Endothelial cell of umbilical vein (primary cell): ENCODE measurements at places on chromosomes 1 and 21.
A peak's percentile ranks its signal among the peaks of the same experiment; 100 is the strongest.

- DNase-seq = no peak
Measured at GRCh38 chr1:86551305-86551704, 4.4 kb downstream of the CLCA4 start.

- DNase-seq = no peak
Measured at GRCh38 chr1:6998267-6998666, 213.0 kb downstream of the CAMTA1 start.

- DNase-seq = peak; percentile 75
Measured at GRCh38 chr1:39539252-39539790, 37.3 kb downstream of the PABPC4 start.

DNA sequence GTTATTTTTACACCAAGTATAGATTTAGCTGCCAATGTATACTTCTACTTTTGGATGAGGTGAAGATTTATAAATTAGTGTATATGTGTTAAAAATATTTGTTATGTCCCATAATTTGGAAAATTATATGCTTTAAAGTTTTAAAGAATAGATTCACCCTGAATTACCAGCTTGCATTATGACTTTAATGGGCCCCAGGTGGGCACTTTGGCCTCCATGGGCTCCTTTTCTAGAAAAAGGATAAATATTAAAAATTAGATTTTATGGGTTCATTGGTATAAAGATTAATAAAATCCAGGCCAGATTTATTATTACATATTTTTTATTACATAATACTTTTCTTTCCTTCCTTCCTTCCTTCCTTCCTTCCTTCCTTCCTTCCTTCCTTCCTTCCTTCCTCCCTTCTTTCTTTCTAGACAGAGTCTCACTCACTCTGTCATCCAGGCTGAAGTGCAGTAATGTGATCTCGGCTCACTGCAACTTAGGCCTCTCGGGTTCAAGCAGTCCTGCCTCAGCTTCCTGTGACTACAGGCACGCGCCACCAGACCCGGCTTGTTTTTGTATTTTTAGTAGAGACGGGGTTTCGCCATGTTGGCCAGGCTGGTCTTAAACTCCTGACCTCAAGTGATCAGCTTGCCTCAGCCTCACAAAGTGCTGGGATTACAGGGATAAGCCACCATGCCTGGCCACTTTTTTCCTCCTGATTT is 21.9 kb downstream of the KMO start:
- no peak for DNase-seq

DNA sequence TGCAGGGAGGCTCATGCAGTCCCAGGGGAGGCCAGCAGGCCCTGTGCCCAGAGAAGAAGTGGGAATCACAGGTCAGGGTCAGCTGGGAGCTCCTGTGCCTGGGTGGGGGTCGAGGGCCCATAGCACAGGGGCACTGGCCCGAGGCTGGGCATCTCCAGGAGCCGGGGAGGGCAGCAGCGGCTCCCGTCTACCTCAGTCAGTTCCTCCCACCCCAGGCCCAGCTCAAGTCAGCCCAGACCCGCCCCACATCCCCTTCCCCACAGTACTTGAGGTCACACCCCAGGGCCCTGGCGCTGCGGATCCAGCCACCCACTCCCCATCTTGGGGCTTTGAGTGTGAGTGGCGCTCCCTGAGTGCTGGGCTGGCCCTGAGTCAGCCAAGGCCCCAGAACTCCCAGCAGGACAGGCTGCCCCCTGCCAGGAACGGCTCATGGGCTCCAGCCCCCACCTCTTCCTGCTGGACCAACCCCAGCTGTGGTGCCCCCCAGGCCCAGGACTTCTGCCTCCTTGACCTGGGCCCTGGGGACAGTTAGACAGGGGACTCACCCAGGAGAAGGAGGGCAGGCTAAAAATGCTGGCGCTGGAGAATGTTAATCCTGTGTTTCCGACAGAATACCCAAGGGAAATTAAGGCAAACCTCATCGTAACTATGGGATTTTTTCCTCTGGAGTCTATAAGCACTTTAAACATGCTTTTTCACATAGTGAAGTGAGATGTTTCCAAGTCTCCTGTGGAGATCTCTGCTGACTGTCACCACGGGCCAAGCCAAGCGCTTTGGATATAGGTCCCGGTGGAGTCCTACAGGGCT is 68.8 kb upstream of the COL6A1 start:
- DNase-seq = no peak

GRCh38 chr1:180489976-180490375 is 12.4 kb downstream of the ACBD6 start:
- DNase-seq = no peak

DNA sequence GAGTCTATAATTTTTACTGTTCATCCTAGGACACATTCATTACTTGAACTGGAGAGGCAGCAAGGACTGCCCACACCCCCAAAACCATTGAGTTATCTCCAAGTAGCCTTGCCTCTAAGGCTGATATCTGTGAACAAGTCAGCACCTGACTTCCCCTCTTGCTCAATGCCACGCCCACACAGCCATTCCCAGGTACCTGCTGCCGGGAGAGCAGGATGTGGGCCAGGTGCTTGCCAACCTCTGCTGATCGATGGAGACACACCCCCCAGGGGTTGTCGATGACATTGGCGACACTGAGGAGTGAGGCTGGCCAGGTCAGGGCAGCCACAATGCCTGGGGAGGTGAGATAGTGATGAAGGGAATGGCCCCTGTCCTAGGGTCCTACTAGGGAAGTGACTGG is 60.1 kb downstream of the TMCO4 start:
- DNase-seq = no peak

DNA sequence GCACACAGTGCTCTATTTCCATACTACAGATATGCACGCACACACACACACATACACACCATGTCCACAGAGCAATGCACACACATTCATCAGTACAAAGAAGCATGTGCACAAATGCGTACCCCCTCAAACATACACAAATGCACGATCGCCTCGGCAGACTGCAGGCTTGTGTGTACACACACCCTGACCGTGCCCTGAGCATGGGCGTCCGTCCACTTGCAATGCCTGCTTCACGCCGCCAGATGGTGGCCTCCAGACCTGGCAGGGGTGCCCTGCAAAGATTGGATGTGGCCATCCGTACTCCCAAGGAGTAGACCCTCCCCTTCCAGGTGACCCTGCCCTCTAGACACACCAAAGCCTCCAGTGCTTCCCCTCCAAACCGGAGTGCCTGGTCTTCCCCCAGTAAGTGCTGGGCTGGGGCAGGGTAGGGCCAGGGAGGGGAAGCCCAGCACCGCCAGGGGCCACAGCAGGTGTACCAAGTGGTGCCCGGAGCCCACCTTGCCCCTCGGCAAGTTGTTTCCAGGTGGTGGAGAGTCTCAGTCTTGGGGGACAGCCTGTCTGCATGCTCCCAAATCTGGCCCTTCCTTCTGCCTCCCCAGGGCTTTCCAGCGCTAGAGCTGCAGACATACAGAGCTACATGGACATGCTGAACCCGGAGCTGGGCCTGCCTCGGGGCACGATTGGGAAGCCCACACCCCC is 20.6 kb downstream of the ESPN start:
- DNase-seq = peak; percentile 35

GRCh38 chr1:24481101-24481500 is 21.5 kb upstream of the RCAN3 start:
- no peak for DNase-seq

GRCh38 chr1:19749685-19750084 is 50.0 kb downstream of the TMCO4 start:
- DNase-seq = no peak

DNA sequence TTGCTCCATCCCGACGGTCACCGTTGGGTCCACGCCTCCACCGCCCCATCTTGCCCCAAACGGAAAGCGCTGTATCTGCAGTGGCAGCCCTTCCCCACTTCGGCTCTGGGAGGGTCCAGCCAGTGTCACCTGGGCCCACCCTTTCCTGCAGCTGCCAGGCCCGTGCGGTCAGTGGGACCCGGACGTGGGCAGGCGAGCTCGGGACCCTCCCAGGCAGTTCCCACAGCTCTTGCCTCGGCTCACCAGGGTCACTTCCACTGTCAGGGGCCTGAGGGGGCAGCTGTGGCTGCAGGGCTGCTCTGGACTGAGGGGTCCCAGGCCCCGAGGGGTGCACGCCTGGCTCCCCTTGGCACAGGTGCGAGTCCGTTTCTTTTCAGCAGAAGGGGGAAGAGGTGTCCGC is 80.7 kb downstream of the SKI start:
- DNase-seq = no peak

GRCh38 chr1:58017641-58018040 is 528.9 kb downstream of the OMA1 start:
- no peak for DNase-seq

DNA sequence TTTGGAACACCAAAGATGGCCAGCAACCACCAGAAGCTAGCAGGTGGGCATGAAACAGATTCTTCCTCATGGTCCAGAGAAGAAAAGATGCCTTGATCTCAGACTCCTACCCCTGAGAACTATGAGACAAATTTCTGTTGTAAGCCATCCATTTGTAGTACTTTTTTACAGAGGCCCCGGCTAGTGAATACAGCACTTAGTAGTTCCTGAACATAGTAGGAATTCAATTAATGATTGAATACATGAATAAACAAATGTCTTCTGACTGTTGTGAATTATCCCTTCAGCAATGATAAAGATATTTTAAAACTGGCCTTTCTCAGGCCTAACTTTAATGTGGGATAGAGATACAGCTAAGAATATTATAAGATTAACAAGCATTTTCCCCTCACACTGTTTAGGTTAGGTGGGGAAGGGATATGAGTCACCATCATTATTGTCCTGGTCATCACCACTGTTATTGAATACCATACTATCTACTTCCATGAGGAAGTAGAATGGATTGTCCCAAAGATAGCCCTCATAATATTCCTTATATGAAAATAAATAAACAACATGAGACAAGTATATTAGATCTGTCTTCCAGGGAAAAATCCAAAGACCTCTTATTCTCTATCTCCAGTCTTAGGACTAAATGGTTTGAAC is 51.4 kb downstream of the ADCY10 start:
- peak; percentile 75 for DNase-seq

GRCh38 chr1:214966346-214966745 is 116.2 kb upstream of the KCNK2 start:
- no peak for DNase-seq

DNA sequence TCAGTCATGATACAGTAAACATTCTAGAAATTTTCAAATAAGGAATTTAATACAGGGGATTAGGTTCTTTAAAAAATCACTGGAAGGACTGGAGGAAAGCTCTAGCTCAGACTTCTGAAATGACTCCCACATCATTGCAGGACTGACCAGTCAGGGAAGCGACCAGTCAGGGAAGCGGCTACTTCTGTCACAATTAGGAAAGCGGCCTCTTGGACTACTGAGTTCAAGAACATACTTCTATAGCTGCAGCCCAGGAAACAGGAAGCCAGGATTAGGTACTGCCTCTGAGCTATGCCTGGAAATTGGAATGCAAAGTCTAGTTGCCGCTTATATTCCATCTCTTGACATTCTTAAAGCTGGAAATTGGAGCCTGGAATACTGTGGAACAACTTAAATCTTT is 45.5 kb downstream of the USP25 start:
- no peak for DNase-seq

- DNase-seq = no peak
Measured at GRCh38 chr1:237671262-237671661, 219.5 kb downstream of the ZP4 start.

GRCh38 chr1:23581219-23581618 is 21.9 kb upstream of the ID3 start:
- peak; percentile 85 for DNase-seq

GRCh38 chr1:193013005-193013404 is 46.2 kb downstream of the UCHL5 start:
- DNase-seq = no peak

DNA sequence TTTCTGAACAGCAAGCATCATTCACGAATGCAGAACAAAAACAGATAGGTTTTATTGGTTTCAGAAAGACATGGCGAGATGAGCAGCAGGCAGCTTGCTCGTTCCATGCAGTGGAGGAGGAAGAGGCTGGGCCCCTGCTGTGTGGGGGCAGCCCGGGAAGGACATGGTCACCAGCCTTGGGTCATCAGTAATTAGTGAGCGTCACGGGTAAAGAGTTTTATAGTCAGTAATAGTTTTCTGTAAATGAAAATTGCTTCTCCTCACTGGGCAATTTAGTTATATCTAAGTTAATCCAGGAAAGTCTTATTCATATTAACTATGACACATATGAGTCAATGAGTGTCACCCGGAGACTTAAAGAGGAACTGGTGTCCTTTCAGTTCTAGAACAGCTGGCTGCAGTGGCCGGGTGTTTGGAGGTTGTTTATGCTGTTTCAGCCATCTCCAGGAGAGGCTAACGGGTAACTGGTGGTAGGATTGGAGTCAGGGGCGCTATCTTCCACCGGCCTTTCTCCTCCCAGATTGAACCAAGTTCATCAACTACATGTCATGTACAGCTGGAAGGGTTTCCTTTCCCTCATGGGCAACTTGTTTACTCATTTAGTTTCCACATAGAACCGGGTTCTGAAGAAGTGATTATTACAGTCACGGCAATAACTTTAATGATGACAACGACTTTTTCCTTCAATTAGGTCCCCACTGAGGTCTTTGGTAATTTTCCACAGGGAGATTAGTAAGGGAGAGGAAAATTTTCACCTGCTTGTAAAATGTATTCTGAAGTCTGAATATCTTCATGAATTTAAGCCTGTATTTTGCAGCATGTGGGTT is 34.6 kb upstream of the SLC45A1 start:
- DNase-seq = no peak
